ENCODE measurements at places on chromosomes 3 and 15. TPM values are rescaled to one million over a fixed set of nuclear protein-coding genes. Genes with fewer than 3 reads are reported as not detected.

TGM5 gene
- total RNA-seq, result not detected

IL17RD gene
- 31.3 TPM for total RNA-seq

SMAD6 gene
- total RNA-seq, result 38.8 TPM

EBLN2 gene
- 1.5 TPM for total RNA-seq

NRG4 gene
- total RNA-seq, result not detected

GOLGA8N gene
- total RNA-seq, result 1.9 TPM

RNF13 gene
- 20.9 TPM for total RNA-seq

IFT57 gene
- total RNA-seq, result 34.2 TPM

SLC6A20 gene
- 2.4 TPM for total RNA-seq

SPINK8 gene
- total RNA-seq, result not detected

BTLA gene
- total RNA-seq, result not detected

OXTR gene
- 5.7 TPM for total RNA-seq

KIF15 gene
- 13.9 TPM for total RNA-seq

LMAN1L gene
- not detected for total RNA-seq

SLC25A20 gene
- 8.6 TPM for total RNA-seq

SLC24A1 gene
- total RNA-seq, result 4.2 TPM

GLCE gene
- total RNA-seq, result 14.2 TPM

DBR1 gene
- 11.7 TPM for total RNA-seq

IGF2BP2 gene
- total RNA-seq, result 57.7 TPM

ONECUT1 gene
- total RNA-seq, result not detected
